Stimulated activated CD8-positive, alpha-beta memory T cell treated with anti-CD3 and anti-CD28 coated beads, Interleukin-15, amount 100 ng/mL, for 48 hours (primary cell): ENCODE measurements at places on chromosomes 5 and 9.

DNA sequence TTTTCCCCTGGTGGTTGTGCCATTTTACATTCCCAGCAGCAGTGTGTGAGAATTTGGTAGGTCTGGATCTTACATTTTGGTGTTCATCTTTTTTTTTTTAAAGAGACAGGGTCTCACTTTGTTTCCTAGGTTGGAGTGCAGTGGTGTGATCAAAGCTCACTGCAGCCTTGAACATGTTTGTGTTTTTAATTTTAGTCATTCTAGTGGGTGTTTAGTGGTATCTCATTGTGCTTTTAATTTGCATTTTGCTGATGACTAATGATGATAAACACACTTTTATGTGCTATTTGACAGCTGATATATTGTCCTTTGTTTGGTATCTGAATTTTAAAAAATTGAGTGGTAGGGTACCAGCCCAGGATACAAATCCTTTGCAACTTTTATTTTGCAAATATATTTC lies 53.4 kb upstream of the POMT1 start:
- no peak for DNase-seq

GRCh38 chr5:107570805-107571531 lies 99.8 kb downstream of the EFNA5 start:
- no peak for DNase-seq

GRCh38 chr5:134133995-134134541 lies 19.6 kb downstream of the TCF7 start:
- DNase-seq = no peak

GRCh38 chr9:87062746-87063145 lies 115.4 kb upstream of the GAS1 start:
- no peak for DNase-seq

- no peak for DNase-seq
Observed at GRCh38 chr5:172334641-172335040, 51.1 kb upstream of the UBTD2 start.
